ENCODE measurements at places on chromosomes 3 and 15.

DNA sequence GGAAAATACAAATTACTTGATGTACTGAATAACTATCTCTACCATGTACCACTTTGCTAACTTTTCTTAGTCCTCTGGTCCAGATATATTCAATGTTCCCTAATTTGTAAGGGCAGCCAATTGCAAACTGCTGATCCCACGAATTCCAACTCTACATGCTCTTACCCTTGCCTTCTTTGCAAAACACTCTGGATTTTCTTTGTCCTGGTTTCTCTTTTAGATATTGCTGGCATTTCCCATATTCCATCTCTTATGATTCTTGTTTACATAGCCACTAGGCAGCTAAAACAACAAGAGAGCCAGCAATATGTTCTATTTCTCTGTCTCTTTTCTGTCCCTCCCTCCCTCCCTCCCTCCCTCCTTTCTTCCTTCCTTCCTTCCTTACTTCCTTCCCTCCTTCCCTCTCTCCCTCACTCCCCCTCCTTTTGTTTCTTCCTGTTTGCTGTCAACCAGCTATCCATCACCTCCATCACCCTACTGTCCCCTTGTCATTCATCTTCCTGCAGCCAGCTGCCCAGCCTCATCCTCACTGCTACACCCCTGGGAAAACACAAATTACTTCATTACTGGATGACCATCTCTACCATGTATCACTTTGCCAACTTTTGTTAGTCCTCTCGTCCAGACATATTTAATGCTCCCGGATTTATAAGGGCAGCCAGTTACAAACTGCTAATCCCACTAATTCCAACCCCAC, 33.8 kb downstream of the SETMAR start:
- DNase-seq, result no peak

DNA sequence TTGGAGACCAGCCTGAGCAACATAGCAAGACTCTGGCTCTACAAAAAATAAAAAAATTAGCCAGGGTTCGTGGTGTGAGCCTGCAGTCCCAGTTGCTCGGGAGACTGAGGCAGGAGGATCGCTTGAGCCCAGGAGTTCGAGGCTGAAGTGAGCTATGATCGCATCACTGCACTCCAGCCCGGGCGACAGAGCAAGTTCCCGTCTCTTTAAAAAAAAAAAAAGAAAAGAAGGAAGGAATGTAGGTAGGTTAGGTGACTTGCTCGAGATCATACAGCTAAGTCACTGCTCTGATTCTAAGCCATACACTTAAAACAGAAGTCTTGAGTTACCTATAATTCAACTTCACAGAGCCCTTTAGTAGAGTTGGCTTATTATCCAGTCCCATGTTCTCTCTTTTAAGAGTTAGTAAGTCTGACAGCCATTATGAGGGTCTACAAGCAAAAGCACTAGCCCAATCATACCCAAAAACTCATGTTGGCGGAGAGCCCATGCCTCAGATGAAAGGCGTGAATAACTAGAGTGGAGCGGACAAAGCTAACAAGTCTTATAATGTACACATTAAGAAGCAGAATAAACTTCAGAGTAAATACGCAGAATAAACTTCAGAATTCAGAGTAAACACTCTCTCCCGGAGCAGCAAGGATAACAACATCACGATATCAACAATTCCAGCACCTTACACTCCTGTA, 768 bp downstream of the AAGAB start:
- DNase-seq, result no peak

DNA sequence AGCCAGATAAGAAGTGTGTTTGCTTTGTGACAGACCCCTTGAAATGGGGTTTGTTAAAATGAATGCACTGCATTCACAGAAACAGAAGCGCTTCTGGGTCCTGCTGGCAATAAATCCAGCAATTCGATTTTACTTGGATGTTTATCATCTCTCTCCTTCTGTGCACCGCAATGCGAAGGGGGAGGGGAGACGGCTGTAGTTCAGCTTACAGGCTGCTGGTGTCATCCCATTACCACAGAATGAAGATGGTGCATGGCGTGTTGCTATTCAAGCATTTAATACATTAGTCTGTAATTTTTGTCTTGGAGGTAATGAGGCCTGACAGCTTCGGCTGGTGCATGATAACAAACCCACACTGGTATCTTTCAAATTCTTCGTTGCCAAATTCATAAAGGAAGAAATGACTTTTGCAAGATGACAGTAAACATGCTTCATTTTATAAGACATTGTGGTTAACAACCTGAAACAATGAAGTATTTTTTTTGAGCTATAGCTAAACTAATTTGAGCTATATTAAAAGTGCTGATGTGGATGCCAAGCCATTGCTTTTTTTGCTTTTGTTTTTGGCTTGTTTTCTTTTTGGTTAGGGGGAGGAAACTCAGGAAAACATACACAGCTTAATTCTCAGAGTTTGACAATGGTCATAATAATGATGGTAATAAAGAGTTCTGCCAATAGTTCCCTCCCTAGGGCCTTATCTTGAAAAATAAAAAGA, 418.3 kb downstream of the OTOL1 start:
- peak; percentile 56 for DNase-seq

GRCh38 chr3:137295336-137295735, 337.6 kb downstream of the IL20RB start:
- no peak for DNase-seq

DNA sequence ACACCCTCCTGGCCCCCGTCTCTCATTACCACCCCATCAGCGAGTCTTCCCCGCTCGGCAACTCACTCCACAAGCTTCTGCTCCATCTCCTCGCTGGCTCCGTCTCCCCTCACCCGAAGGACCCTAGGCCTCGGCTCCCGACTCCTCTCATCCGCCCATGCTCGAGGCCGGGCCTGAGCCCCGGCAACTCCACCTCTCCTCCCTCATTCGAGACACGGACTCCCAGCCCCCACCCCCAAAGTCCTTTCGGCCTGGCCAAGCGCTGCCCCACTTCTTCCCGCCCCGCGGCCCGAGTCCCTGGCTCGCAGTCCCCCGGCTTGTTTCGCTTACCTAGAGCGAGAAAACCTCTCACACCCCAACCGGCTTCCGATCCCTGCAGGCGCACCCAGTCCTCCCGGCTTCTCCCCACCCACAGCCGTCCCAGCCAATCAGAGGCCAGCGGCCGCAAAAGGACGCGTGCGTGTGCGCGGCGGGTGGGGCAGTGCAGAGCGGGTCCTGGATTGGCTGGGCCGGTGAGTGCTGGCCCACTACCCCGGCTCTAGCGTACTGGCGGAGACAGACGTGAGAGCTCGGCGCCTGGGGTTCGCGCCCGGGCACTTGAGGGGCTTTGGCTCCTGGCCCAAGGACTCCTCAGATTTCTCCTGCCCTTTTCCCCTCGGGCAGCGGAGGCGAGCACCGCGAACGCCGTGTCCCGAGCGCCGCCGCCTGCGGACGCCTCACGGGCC, at the start of gene HIGD1A:
HIGD1A (minus strand) TSS at position 385 of the 725 bp plus-strand sequence. CDS start 10,237 bp downstream, outside the sequence.
- peak; percentile 95 for DNase-seq

DNA sequence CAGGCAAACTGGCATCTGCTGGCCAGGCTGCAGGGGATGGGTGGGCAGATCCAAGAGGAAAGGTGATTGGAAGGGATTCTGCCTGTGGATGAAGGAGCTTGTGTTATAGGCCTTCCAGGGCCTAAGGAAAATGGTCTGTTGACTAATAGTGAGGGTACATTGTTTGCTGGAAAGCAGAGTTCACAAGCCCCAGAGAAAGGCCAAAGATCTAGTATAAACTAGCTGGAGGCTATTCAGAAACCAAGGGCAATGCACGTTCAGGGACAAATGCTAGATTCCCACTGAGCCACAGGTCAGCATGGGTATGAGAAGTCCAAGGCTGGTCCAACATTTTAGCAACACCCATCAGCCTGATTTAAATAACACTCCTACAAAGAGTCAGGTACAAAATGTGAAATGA, 74.7 kb downstream of the FBN1 start:
- no peak for DNase-seq
